ENCODE measurements at places on chromosomes 1 and 21.
A peak's percentile ranks its signal among the peaks of the same experiment; 100 is the strongest.

DNA sequence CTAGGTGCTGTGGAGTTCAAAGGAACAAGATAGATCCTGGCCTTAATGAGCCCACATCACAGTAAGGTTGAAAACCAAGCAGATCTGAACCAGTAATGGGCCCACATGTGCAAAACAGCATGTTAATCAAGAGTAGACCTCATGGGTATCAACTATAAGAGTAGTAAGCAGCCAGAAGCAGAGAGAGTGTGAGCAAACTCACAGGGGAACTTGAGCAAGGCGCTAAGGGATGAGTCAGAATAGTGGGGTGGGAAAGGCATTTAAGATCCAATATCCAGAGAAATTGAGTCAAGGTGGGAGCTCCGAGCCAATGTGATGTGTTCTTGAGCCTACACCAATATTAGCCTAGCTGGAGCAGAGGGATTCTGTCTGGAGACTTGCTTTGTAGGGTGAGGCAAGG lies 52.4 kb upstream of the GJA5 start:
- DNase-seq, result no peak

DNA sequence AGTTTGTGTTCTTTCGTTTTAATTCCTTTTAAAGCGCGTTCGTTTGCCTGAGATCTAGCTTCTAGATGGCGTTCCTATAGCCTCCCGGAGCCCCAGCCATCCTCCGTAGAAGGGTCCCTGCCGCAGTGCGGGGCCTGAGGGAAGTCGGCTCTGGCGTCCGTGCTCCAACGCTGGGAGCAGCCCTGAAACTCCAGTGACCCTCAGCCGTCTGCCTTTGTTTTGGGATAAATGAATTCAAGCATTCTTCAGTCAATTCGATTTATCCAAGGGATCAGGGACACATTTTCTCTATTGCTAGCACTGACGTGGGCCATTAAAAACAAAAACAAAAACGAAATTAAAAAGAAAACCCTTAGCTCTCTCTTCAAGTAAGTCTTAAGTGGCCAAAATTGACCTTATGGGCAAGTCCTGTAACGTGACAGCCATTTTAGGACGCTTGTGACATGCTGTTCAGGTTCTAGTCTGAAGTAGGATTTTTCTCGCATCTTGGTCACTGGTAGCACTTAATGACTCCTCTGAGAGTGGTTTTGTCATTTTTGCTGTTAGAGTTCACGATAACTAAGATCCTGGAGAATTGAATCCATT lies 742 bp upstream of the HSPA13 start:
- DNase-seq, result no peak

DNA sequence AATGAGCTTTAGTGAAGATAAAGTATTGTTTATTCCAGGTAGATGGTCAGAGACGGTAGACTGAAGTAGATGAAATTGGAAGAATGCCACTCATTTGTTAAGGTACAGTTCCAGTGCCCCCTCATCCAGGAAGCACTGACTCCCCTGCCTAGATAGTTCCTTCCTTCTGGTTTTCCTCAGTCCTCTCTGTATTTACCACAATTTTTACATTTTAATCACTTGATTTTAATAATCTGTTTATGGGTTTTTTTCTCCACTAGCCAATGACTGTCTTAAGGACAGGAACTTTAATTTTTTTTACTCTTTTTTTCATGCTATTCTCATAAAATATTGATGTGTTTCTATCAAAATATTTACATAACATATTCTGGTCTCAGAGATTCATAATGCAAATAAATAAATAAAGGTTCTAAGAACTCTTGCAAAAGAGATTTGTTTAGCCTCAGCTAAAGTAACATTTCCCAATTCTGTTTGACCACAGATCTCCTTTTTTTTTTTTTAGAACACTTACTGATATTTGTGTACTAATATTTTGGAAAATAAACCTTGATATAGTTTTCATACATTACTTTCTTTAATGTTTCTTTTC lies 651.6 kb downstream of the PLPP3 start:
- no peak for DNase-seq

DNA sequence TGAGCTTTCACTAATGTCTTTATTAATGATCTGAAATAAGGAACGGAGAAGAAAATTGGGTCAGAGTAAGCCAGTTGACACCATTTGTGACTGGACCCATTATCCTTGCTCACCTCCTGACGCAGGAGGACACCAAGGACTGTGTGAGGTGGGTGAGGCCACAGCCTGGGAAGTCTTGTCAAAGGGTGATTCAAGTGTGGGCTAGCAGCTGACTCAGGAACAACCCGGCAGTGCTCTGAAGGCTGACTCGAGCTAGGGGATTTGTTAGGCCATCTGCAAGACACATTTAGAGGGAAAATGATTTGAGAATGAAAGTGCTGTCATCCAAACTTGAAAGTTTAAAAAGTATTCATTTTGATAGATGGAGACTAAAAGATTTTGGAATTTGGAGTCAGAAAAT lies 21.2 kb downstream of the PRRX1 start:
- DNase-seq, result no peak

DNA sequence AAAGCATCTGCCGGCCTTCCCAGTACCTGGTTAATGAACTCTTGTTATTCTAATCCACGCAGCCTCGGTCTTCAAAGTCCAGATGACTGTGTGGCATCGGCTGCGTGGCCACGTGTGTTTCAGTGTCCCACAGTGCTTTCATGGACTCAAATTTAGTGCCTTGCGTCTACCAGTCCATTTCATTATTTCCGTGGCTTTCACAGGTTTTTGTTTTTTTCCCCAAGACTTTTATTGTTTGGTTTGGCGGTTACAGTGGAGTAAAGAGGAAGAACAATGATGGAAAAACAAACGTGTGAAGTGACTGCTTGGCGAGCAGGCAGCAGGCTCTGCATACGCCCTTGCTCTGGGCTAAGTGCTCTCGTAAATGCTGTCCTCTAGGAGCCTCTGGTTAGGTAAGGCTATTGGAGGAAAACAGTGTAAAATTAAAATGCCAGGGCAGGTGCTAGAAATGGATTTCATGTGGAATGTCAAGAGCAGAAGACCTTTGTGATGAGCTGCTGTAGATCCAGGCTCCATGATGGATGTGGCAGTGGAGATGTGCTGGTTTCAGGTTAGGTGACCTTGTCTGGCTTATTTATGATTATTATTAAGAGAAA lies 536.3 kb downstream of the KIF26B start:
- no peak for DNase-seq

DNA sequence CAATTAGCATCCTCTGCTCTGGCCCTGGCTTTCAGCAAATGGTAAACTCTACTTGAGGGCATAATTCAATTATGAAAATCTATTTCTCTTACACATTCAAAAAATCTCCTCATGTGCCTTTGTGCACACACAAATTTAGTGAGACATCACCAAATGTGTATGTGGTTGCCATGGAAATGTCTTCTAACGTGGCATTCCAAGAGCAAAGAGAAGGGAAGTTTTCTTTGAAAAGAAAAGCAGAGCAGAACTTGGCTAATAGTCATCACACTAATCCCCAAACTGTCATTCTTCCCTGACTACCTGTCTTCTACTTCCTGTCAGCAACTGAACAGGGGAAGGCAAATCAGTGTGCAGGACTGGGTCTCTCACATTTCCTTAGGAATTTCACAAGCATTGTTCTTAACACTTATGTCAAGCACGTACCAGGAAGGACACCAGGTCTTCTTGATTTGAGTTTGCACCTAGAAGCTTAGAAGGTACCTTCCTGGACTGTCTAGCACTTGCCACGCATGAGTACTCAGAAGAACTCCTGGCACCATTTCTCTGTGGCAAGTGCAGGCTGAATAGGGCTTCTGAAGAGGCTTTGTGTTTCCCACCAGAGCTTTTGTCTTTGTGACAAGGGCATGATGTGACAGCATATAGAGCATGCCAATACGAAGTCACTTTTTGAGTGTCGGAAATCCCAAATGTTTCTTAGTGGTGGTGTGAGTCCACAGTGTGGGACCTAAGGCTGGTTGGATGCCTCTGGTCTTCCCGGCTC lies 32.3 kb downstream of the MAN1C1 start:
- no peak for DNase-seq

GRCh38 chr1:232319072-232319471 lies 310.9 kb downstream of the SIPA1L2 start:
- DNase-seq, result no peak

DNA sequence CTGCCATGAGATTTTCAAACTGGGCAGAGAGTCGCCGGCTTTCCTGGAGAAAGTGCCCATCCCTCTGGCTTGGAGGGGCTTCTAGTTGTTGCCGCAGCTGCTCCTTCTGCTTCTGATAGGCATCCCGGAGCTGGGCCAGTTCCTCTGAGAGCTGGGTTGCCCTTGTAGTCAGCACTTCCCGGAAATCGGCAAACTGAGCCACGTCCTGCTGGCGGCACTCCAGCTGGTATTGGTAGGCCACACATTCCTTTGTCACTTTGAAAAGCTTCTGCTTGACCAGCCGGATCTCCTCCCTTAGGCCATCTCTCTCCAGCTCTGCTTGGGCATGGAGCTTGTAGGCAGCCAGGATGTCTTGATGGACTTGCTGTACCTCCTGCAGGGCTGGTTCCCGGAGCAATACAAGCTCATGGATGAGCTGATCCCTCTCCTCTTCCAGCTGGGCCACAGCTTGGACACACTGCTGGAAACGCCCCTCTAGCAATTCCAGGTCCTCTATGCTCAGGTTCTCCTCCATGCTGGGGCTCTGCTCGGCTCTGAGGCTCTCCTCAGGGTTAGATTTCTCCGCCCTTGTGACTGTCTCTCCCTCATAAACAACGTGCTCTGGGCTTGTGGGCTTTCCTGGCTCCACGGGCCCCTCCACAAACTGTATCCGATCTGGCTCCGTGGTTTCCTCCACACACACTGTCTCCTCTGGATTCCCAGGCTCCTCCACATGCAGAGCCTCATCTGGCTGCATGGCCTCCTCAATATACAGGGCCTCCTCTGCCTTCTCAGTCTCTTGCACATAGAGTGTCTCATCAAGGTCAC lies 7.3 kb downstream of the SYNC start:
- peak; percentile 66 for DNase-seq

All from Ammon's horn (tissue), 1 donor.